Stimulated activated CD8-positive, alpha-beta memory T cell treated with anti-CD3 and anti-CD28 coated beads, Interleukin-12 subunit alpha, Interleukin-12 subunit beta, amount 100 ng/mL, for 1 hour (primary cell): ENCODE measurements at places on chromosomes 11 and 22.

DNA sequence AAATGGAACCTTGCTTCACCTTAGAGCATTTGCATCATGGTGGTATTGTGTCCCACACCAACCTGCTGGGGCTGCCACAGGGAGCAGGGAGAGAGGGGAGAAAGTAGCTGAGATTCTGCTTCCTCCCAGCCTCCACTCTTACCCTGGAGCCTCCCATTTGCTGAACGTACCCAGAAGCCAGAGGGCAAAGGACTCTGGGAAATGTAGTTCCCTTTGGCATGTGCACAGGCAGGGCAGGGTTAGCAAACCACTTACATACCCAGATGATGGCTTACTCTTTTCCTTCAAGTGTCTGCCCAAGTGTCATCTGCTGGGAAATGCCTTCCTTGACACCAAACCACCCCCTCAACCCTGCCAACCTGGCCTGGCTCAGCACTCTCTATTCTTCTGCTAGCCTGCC is 16.9 kb downstream of the SMIM38 start:
- DNase-seq: no peak

GRCh38 chr11:61126256-61126655 is 24.0 kb downstream of the CD5 start:
- no peak for DNase-seq

DNA sequence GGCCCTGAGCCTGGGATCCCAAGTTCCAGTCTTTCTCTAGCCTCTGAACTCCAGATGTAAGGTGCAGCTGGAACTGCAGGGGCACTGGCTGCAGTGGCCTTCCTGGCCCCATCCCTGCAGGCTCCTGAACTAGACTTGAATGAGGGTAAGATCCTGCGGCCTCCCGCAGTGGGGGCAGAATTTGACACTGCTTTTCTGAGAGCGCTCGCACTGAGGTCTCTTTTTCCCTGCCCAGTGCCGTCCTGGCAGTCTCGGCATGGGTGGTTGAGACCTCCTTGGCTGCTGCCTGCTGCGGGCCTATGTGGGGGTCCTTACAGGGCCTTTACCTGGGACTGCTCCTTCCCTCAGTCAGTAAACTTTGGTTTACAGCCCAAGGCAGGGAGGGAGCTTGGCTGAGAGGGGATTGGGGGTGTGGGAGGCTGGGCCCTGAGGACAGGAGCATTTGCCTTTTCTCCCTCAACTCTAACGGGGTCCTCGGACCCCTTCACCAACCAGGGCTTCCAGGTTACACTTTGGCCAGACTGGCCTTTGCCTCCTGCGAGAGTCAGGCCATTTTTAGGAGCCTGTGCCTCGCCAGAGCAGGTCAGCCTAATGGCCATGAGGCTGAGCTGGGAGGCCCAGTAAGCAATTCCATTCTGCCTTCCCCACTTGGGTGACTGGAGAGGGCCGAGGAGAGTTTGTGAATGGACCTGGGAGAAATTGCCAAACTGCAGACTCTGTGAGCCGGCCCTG is 35.4 kb downstream of the FAM83F start:
- no peak for DNase-seq

GRCh38 chr11:125401746-125402145 is 94.3 kb downstream of the FEZ1 start:
- no peak for DNase-seq

DNA sequence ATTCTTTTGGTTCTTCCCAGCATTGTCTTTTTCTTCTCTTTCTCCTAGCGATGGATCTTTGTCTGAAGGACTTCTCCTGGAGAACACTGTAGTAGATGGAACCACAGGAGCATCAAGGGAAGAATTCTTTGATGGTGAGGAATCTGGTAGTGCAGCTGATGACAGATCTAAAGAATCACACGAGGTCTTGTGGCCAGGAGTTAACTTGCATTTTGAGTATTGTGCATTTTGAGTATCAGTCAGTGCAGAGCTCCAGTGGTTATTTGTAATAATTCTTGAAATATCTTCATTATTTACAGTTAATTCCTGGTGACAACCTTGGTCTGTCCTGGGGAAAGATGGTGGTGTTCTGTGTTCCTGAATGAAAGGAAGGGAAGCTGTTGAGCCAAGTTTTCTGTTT is 14.5 kb upstream of the POGLUT3 start:
- DNase-seq: no peak

- DNase-seq: no peak
Measured at GRCh38 chr11:3189886-3190583, 24.9 kb upstream of the OSBPL5 start.
